Adrenal gland (tissue), 19 donors: ENCODE measurements at places on chromosomes 3 and 15. TPM values are rescaled to one million over a fixed set of nuclear protein-coding genes. Genes with fewer than 3 reads are reported as not detected.

DNA sequence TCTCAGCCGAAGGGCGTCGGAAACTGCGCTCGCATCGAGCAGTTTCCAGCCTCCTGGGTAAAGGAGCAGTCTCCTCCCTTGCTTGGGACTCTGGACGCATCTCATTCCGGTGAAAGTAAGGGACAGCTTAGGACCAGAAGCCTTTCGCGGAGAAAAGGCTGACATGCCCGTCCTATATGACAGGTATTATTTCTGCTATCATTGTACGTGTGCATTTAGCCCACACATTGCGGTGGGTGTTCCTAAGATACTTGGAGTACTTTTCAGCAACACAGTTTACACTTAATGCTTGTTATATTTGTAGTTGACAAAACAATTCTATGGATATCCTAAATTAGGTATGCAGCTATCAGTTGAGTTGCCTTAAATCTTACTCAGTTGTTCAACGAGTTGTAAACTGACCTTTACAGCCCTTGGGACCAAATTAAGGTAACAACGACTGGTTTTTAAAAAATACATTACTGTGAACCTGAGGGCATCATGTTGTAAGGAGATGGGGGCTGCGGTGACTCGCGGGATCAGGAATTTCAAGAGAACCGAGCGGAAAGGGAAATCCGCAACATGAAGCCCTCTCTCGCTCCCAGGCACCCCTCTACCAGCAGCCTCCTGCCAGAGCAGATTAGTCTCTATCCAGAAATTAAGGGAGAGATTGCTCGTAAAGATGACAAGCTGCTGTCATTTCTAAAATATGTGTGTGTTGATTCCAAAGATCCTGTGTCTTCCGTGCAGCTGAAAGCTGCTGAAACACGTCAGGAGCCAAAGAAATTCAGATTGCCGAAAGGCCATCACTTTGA lies 632 bp upstream of the COPS2 start:
- H3K27ac ChIP-seq: peak overlapping the region; percentile 48
- H3K4me1 ChIP-seq: peaks cover 6% of the 10 kb centered on the region
- H3K36me3 ChIP-seq: no peaks in the 10 kb centered on the region
- H3K4me3 ChIP-seq: peak overlapping the region; percentile 49

GRCh38 chr15:26098801-26099200 lies 235.7 kb upstream of the ATP10A start:
- no peak overlapping the region for H3K27ac ChIP-seq
- no peaks in the 10 kb centered on the region for H3K27me3 ChIP-seq
- H3K4me1 ChIP-seq: no peaks in the 10 kb centered on the region
- no peaks in the 10 kb centered on the region for H3K36me3 ChIP-seq

DNA sequence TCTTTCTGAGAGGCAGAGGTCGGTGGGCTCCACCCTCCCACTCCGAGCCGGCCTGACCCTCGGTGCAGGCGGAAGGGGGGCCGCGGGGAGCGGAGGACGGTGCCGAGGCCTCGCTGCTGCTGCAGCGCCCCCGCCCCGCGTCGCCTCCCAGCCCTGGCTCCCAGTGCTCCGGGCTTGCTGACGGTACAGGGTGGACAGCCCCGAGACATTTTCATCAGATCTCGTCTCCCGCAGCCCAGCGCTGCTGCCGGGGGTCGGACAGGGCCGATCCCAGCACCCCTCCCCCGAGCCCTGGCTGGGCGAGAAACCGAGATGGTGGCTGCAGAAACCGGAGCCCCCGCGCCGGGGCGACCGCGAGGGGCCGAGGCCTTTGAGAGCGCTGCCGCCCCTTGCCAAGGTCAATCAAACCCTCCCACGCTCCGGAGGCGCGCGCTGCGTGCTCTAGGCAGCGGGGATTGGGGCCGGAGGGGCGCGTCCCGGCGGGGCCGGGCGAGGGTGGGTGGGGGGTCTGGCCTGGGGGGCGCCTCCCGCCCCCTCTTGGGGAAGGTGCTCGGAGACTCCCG lies 42.5 kb downstream of the EPHB3 start:
- H3K4me1 ChIP-seq: peaks cover 28% of the 10 kb centered on the region
- no peaks in the 10 kb centered on the region for H3K36me3 ChIP-seq
- H3K27ac ChIP-seq: no peak overlapping the region
- no peak for DNase-seq

- H3K4me3 ChIP-seq: no peak overlapping the region
- no peak overlapping the region for H3K27ac ChIP-seq
- no peaks in the 10 kb centered on the region for H3K27me3 ChIP-seq
- peaks cover 40% of the 10 kb centered on the region for H3K4me1 ChIP-seq
- no peak for DNase-seq
- no peaks in the 10 kb centered on the region for H3K36me3 ChIP-seq
Observed at GRCh38 chr3:16909802-16910201, 25.0 kb downstream of the PLCL2 start.

GRCh38 chr3:89107461-89108290 lies at the start of gene EPHA3:
Gene EPHA3, plus strand, starts transcription at chr3:89107621. Its CDS starts 128 bp downstream, at chr3:89107749.
- H3K4me1 ChIP-seq: peaks cover 6% of the 10 kb centered on the region
- H3K4me3 ChIP-seq: peak within 1 kb of the TSS; percentile 43
- peaks cover 7% of the 10 kb centered on the region for H3K27me3 ChIP-seq
- no peak within 1 kb of the TSS for H3K27ac ChIP-seq

- no peak overlapping the region for H3K4me3 ChIP-seq
- DNase-seq: no peak
- H3K36me3 ChIP-seq: no peaks in the 10 kb centered on the region
- H3K27me3 ChIP-seq: no peaks in the 10 kb centered on the region
- H3K4me1 ChIP-seq: no peaks in the 10 kb centered on the region
- H3K27ac ChIP-seq: no peak overlapping the region
Observed at GRCh38 chr3:108352176-108352575, 55.8 kb downstream of the HHLA2 start.

The SLC30A4 gene
- 7.0 TPM for total RNA-seq

The DPPA4 gene
- total RNA-seq: not detected

The CLDN1 gene
- total RNA-seq: 61.6 TPM
